MV-4-11 (cell line): ENCODE measurements at places on chromosomes 6 and 20.
A peak's percentile ranks its signal among the peaks of the same experiment; 100 is the strongest.

GRCh38 chr20:43938932-43939761 is 24.5 kb downstream of the TOX2 start:
- peak; percentile 97 for DNase-seq

- no peak for DNase-seq
These were observed 129.1 kb downstream of the DST start for GRCh38 chr6:56513631-56514030.

DNA sequence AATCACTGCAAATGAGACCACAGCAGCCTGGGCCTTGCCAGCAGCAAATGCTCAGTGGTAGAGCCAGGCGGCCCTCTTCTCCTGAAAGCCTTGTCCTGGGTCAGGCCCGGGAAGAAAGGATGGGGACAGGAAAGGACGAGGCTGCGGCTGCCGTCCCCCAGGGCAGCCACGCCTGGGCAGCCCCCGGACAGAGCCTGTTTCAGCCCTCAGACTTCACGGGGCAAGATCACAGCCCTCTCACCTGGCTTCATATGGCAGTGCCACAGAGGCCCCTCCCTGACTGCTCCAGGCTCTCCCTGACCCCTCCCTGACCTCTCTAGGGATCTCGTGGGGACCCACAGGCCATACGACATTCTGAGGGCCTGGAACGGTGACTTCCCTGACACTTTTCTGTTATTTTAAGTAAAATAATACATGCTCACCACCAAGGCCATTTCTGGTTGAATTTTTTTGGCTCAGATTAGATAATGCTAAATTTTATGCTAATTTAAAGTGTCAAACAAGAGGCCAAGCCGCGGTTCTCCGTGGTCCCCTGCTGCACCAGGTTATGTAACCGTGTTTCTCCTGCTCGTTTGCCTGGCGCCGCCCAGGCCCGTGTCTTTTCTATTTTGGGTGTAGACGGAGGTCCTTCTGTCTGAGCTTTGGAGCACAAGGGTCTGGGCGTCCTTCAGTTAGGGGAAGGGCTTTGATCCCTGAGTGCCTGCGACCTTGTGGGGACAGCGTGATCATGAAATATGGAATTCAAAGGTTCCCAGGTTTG is 59.9 kb upstream of the BHLHE23 start:
- no peak for DNase-seq

DNA sequence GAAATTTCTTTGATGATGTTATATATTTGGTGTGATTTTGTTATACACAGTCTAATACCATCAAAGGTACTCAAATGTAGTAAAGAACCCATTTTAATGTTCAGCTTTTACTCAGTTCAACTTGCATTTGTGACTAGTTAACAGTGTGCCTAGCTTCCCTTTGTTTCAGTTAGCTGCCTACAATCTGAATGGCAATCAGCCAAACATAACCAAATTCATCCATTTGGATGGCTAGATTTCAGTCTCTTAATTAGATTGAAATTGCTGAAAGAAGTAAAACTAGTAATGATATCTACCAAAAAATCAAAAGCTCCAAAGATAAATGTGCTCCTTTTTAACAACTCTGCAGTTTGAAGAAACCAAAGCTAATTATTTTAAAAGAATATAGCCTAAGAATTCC is 6.9 kb downstream of the EPHA7 start:
- no peak for DNase-seq

- no peak for DNase-seq
These were observed 122.2 kb downstream of the TMEM242 start for GRCh38 chr6:157201083-157201482.

DNA sequence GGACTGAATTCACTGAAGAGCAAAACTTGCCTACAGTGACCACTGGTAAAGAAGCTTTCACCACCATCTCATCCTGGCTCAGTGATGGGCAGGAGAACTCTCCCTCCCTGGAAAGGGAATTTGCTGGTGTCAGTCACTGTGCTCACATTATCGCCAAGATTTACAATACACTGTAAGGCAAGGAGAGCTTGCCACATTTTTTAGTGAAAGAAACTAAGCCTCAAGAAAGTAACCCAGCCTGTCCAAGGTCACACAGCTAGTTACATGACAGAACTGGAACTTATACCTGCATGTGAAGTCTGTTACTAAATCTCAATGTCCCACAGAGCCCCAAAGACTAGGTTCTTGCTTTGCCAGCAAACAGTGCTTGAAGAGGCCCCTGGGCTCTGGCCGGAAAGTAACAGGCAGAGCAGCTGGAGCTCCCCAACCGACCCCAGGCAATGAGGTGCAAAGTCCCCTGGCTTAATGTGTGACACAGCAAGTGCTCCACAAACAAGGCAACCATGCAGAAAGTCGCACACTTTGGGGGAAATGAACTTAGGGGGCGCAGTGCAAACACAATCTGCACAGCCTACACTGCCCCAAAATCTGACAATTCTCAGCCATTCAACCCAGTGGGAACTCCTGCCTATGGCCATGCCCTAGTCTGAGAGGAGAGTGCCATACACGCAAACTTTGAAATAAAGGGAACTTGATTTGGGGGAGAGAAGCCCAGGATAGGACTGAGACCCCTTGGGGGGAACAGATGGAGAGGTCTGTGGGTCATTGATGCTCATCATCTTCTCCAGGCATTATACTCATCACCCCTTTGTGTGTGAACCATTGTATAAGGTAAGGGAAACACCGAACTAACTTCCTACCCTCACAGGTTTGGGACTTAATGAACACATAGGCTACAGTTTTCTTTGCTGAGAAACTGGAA is 1.9 kb downstream of the BCL2L1 start:
- DNase-seq: no peak

DNA sequence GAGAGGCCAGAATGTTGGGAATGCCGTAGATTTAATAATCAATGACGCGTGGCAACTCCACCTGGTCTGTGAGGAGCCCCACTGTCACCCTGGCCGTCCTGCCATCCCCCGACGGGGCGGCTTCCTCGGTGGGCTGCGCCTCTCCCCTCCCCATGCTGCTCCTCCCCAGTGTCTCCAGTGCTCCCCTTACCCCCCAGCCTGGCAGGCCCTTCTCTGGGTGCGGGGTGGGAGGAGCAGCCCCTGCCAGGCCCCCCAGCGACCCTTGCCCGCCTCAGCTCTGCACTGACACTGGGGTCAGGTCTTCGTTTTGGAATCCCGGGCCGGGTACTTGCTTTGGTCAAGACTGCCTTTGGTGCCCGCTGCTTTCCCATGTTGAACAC is 82.3 kb upstream of the FRMD1 start:
- DNase-seq: no peak

GRCh38 chr20:37311710-37312355 is 22.4 kb downstream of the MANBAL start:
- DNase-seq: no peak

- DNase-seq: no peak
These were observed 8.6 kb downstream of the IP6K3 start for GRCh38 chr6:33738153-33738552.

GRCh38 chr6:79385893-79386292 is 151.3 kb downstream of the LCA5 start:
- no peak for DNase-seq

GRCh38 chr20:50487397-50487796 is 22.8 kb upstream of the PTPN1 start:
- DNase-seq: no peak

DNA sequence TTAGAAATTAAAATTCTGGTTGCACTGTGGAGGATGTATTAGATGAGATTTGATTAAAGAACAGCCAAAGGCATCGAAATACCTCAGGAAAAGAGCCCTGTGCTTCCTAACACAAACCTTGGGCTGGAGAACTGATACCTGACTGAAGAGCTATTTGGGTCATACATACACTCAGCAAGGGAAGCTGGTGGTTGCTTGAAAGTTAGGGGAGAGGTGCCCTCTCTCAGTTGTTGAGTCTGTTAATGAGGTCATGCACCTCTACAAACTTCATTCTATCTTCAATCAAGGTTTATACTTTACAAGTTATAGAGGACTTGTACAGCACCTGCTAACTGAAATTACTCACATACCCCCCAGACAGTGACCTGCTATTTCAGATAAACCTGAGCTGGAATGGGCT is 25.5 kb downstream of the FAM184A start:
- no peak for DNase-seq

DNA sequence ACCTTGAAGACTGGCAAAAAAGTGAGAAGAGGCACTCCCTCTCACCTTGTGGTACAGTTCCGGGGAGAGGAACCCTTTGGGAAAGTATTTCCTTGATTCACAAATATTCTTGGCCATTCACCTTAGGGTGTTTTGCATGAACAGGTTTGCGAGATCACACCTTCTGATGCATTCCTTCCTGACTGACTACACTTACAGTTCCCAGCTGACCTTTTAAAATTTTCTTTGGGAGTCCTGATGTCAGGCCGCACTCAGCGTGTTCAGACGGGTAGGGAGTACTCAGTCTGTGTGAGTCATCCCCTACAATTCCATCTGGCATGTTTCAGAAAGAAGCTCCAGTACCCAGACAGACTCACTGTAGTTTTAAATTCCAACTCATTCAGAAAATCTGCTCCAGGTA is 1.7 kb downstream of the ADGRF4 start:
- DNase-seq: no peak

DNA sequence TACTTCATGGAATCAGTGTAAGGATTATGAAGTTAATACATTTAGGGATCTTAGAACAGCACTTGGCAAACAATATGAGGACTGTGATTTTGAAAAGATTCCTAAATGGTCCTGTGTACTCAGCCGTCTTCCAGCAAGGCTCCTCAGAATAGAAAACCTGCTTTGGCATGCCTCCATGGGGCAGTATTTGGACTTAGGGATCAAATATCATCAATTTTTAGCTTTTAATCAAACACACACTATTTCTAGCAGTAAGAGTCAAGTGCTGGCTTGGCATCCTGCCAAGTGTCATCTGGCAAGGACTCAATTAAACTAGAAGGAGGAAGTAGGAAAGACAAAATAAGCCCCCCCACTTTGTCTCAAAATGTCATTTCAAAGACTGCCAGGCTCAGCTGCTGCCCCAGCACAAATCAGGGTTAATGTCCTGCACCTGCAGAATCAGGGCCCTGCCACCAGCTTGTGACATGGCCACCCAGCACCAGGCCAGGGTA is 40.8 kb downstream of the IYD start:
- DNase-seq: peak; percentile 61

GRCh38 chr6:37695857-37696219 is 1.8 kb downstream of the MDGA1 start:
- DNase-seq: no peak

DNA sequence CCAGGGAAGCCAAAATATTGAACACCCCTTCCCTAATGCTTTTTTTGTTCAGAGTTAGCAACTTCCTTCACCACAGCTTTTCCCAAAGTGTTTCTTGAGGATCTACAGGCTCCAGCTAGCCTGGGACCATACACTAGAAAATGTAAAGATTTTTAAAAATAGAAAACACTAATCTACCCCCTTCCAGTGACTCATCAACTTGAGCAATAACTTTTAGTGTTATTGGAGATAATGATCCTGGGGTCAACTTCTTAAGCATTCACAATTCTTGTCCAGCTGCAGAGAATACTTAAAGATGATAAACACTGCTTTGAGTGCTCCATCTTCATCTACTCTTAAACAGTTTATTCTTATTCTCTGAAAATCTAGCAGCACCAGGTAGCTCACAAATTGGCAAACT is 131.6 kb downstream of the COL9A1 start:
- DNase-seq: no peak

DNA sequence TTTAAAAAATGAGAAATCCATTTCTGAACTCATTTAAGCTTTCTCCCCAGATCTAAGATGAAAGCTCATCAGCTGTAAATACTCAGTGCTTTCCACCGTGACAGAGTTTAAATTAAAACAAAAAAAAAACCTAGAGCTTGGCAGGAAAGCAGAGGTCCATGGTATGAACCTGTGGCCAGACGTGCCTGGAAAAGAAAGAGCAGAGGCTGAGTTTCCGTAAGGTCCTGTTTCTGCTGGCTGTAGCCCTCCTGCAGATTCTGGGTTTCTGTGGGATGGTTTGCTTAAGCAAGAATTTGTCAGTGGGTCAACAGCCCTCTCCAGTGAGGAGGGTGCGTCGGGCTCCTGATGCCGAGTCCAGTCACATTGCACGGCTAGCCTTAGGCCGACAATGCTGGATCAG is 383.2 kb downstream of the SAMD5 start:
- no peak for DNase-seq

DNA sequence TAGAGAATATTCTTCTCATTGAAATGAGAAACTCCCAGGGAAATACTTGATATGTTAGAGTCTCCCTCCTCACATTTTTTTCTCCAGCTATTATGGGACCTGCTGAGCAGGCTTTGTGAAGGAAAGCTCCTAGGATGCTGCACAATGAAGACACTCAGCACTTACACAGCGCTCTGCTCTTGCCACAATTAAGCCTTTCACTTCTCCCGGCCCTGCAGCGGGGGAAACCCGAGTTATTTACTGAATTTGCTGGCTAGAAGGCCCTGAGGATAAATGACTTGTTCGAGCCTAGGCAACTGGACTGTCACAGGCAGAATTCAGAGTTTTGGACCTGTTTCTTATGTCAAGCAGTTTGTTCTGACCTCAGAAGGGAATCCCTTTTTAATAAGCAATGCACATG is 102.0 kb downstream of the MAP3K7 start:
- DNase-seq: no peak

GRCh38 chr6:24740861-24741260 is 21.9 kb upstream of the C6orf62 start:
- no peak for DNase-seq

DNA sequence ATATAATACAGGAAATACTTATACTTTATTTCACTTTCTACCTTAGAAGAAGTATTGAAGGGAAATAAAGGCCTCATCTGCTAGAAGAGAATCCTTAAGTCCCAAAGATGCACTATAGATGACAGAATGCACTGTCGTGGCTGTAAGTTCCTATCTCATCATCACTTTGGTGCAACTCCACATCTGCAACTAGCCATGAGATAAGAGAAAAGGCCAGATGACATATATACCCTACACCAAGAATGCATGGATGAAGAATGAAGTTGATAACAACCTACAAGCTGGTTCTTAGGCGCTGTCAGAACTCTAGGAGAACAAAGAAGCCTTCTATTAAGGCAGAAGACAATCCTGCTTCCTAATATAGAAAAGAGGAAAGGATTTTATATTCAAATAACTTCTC is 11.6 kb upstream of the PLN start:
- DNase-seq: no peak

DNA sequence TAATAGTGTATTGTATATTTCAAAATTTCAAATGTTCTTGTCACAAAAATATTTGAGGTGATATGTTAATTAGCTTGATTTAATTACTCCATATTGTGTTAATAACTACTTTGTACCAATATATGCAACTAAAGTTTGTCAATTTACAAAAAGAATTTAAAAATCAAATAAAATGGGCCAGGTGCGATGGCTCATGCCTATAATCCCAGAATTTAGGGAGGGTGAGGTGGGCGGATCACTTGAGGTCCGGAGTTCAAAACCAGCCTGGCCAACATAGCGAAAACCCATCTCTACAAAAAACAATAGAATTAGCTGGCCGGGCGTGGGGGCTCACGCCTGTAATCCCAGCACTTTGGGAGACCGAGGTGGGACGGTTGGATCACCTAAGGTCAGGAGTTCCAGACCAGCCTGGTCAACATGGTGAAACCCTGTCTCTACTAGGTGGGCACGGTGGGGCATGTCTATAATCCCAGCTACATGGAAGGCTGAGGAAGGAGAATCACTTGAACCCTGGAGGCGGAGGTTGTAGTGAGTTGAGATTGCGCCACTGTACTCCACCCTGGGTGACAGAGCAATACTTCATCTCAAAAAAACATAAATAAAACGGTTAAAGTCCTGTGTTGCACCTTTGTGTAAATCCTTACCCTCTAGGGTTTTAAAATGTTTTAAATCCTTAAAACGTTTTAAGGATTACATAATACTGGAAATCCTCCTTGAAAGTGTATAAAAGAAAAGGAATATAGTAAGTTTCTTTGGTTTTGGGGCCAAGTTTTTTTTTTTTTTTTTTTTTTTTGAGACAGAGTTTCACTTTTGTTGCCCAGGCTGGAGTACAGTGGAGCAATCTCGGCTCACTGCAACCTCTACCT is 4.0 kb downstream of the HSPA1B start:
- peak; percentile 35 for DNase-seq
